ENCODE measurements at places on chromosomes 2 and 18. TPM values are rescaled to one million over a fixed set of nuclear protein-coding genes. Genes with fewer than 3 reads are reported as not detected.

GRCh38 chr2:73930386-73930785 is 3.7 kb downstream of the DGUOK start:
- no peak for DNase-seq

The NETO1 gene
- polyA plus RNA-seq = not detected

GRCh38 chr2:171409436-171409971 is 24.3 kb downstream of the METTL8 start:
- DNase-seq = no peak

DNA sequence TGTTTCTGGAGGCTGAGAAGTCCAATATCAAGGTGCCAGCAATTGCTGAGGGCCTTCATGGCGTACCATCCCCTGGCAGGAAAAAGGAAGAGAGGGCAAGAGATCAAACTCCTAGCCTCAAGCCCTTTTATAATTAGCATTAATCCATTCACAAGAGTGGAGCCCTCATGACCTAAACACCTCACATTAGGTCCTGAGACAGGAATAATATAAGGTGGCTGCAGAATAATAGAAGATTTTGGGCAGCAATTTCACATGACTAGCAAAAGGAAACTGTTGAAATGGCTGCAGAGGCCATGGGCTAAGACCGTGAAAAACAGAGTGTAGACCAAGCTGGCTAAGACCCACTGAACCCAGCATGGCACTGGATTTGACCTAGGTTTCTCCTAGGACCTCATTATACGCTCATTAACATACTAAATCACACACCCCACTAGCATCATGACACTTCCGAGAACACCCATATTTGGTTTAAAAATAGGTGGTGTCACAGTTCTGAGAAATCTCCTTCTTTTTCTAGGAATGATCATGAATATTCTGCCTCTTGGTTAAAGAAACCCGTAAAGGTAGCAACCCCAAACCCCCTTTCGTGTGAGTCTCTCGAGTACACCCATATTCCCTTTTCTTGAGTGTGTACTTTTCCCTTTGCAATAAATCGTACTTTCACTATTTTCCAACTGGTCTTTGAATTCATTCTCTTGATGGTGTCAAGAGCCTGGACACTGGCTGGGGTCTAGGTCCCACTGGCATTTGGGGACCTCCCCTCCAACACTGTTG is 3.1 kb upstream of the MYCN start:
- no peak for DNase-seq

- no peak for DNase-seq
Observed at GRCh38 chr2:16187482-16187817, 247.1 kb downstream of the MYCN start.

- DNase-seq = no peak
Observed at GRCh38 chr2:239912171-239912937, 112.8 kb downstream of the NDUFA10 start.

The ARHGEF33 gene
- 0.08 TPM for polyA plus RNA-seq

DNA sequence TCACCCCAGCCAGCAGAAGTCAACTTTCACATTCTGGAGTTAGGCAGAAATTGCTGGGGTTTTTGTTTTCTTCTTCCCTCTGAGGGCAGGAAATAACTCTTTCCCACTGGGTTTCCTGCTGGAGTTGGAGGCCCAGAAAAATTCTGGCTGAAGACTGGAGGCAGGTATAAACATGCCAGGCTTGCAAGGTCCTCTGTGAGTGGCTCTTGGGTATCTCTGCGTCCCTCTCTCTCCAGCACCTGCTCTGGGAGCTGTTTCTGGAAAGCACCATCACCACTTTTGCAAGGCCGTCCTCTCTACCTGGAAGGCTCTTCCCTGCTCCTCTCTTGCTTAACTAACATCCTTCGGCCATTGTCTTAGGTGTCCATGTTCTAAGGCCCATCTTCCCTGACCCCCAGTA is 91.0 kb downstream of the MCFD2 start:
- no peak for DNase-seq

The CFC1 gene
- not detected for polyA plus RNA-seq

DNA sequence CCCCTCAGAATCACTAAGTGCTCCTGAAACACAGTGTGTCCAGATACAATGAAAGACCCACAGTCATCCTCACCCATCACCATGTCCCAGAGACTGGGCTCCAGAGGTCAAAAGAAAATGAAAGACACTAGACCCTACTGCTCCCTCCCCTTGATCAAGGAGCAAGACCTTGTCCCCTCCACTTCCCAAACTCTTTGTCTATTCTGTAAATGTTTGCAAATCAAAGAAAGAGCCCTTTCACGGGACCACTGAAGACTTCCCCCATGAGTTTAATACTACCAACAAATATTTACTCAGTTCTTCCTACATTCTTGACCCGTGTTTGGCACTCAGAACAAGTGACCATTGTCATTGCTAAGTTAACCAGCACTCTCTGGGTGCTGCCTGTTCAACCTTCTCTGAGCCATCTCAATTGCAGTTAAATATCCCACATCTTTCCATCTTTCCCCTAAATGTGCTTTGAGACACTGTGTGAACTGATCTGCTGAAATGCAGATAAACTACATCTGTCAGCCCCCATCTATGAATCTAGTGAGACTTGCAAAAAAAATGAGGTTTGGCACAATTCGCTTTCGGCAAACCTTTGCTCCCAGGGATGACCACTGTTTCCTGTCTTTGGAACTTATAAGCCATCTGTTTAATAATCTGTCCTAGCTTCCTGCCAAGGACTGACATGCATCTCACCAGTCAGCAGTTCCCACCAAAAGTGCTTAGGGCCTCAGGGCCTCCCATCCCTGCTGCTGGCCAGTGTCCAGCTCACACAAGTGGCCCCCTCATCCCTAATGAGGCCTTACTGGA is 170.3 kb downstream of the GFPT1 start:
- DNase-seq = no peak

The MERTK gene
- 6.3 TPM for polyA plus RNA-seq

DNA sequence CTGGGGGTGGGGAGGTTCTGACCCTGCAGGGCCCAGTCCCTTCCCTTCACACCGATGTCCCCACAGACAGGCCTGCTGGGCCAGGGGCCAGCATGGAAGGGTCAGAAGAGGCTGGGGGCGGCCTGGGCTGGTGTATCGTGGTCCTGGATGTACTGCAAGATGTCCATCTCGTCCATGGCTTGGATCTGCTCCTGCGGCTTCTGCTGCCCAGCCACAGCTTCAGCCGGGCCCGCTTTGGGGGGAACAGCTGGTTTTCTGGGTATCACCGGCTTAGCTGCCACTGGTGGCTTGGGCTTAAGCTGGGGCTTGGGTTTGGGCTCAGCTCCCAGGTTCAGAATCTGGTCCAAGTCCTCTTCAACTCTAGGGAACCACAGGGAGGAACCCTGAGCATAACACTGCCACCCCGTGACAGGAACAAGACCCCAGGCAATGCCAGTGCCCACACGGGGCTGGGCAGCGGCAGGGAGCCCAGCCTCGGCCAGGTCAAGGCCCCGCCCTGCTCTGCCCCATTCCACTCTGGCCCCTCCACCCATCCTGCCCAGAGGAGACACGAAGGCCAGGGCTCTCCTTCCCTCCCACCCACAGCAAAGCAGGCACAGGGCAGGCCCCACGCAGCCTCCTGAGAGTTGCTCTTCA is 31.9 kb downstream of the HS1BP3 start:
- DNase-seq = no peak

DNA sequence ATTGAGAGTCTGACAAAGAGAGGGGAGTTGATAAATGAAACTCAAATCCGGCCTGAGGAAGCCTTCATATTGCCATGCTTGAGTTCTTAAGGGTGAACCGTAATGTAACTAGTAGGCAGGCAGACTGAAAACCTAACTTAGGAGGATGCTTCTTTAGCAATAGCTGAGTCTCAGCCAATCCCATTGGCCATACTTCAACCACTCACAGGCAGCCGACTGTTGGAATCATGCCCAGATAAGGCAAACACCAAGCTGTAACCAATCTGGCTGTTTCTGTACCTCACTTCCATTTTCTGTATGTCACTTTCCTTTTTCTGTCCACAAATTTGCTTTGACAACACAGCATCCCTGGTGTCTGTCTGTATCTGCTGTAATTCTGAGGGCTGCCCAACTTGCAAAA is 39.5 kb downstream of the TPRKB start:
- DNase-seq = no peak

The TXNDC2 gene
- polyA plus RNA-seq = not detected

The EMILIN1 gene
- 23.1 TPM for polyA plus RNA-seq

The KATNAL2 gene
- polyA plus RNA-seq = 1.9 TPM

DNA sequence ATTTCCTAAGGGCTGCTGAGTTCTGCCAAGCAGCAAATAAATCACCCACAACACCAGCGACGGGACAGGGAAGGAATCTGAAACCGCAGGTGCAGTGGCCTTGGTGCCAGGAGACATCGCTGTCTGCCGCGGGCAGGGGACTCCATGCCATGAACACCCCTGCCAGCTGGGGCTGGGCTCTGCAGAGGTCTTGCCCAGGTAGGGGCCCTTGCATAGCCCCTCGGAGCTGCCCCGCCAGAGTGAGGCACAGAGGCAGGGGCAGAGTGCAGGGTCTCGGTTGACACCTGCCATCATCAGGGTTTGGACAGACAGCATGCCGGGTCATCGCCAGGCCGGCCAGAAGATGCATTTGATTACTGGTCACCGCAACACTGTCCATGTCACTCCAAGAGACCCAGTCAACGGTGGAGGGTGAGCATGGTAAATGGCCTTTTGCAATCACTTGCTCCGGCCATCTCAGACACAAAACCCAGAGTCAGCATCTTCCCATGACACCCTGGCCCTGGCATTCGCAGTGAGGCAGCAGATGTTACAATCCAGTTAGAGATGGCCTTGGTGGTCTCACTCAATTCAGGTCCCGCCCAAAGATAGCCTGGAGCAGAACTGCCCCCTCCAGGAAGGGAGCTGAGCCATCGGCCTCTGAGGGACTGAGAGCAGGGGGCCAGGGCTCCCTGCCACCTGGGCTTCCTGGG is 255.4 kb downstream of the NDUFA10 start:
- no peak for DNase-seq

GRCh38 chr2:7196883-7197282 is 279.7 kb downstream of the RNF144A start:
- DNase-seq = no peak

DNA sequence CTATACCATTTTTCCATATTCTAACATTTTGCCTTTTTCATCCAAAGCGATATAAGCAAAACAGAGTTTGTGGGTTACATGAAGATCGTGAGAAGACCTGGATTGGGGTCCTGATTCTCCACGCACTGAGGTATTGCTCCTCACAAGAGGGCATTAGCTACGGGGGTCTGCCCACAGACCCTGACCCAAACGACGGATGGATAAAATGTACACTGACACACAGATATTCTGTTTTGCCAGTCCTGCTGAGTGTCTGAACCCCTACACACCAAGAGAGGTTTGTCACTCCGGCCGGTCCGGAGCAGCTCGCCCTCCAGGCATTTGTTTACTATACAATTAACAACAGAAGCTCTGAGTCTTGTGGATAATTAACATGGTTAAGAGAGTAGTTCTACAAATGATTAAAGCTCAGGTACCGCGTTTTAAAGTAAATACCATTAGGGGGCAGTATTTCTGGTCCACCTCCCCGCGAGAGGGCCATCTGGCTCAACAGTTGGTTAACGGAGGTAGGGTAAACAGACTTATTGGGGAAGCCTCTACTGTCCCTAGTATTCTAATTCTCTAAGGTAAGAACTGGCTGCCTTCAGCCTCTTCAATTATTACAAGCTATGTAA is 28.4 kb downstream of the SCYGR8 start:
- no peak for DNase-seq

The RPS27A gene
- polyA plus RNA-seq = 424 TPM

The RTKN gene
- 54.4 TPM for polyA plus RNA-seq

DNA sequence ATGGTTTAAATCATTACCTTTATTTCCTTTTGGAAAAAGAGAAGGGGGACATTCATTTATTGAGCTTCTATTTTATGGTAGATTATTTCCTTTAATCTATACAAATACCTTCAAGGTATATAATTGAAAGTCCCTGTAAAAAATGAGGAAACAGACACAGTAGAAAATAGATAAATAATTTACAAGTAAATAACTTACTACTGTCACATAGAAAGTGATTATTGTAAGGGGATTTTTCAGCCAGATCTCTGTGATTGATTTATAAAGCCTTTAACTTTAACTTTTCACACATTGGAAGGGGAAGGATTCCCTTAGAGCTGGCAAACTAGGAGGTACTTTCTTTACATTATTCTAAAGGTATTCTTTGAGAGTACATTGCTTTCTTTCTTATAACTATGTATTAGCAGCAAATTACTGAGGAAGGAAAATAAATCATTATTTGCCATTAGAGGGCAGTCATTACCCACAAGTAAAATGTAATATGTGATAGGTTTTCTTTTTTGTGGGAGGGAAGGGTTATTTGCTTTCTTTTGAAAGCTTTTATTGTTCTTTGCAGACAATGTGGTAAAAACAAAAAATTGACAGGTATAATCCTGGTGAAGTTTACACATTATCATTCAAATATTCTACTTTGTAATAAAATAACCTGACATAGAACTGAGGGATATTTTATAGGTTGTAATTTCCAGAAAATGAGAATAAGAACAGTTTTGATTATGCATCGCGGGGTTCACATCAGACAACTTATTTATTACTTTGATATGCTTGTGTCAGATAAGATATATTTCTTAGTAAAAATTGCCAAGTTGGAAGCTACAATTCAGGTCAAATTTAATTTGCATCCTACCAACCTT is 24.8 kb upstream of the RPE start:
- DNase-seq = no peak

GRCh38 chr2:121521359-121521758 is 9.3 kb upstream of the RNU4ATAC start:
- no peak for DNase-seq

The GREB1L gene
- polyA plus RNA-seq = 2.3 TPM

DNA sequence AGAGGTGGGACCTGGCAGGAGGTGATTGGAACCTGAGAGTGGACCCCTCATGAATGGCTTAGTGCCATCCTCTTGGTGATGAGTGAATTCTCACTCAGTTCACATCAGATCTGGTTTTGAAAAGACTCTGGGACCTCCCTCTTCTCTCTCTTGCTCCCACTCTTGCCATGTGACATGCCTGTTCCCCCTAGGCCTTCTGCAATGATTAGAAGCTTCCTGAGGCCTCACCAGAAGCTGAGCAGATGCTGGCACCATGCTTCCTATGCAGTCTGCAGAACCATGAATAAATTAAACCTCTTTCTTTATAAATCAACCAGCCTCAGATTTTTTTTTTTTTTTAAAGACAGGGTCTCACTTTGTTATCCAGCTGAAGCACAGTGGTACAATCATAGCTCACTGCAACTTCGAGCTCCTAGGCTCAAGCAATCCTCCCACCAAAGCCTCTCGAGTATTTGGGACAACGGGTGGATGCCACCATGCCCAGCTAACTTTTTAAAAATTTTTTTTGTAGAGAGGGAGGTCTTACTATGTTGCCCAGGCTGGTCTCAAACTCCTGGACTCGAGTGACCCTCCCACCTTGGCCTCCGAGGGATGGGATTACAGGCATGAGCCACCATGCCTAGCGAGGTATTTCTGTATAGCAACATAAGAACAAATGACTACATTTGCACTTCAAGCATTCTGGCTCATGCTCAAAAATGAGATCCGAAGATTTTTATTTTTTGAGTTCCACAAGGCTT is 2.0 kb upstream of the ZFAND2B start:
- DNase-seq = peak; percentile 17

DNA sequence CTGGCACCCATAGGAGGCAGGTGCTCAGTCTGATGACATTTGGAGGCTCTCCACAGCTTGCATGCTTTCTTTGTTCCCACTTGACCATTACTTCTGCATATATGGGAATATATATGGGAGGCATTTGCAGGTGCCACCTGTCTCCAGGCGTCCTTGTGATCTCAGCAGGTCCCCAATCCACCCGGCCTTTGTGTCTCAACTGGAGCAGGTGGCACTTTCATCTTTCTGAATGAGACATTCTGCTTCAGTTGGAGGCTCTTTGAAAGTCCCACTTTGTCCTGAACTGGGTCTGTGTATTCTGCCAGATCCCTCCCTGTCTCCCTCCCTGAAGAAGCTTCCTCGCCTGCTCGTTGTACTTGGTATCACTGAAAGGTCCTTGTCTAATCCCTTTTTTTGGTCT is 318.1 kb upstream of the EPAS1 start:
- DNase-seq = no peak

The LYPD1 gene
- polyA plus RNA-seq = 0.65 TPM

The FHOD3 gene
- 0.57 TPM for polyA plus RNA-seq

All from liver (tissue), 10 donors.